Endothelial cell (in vitro differentiated cells): ENCODE measurements at places on chromosomes 13 and 19. TPM values are rescaled to one million over a fixed set of nuclear protein-coding genes. Genes with fewer than 3 reads are reported as not detected.

PLPPR3 gene
- total RNA-seq, result 17.6 TPM

ICAM3 gene
- 24.9 TPM for total RNA-seq

RHPN2 gene
- total RNA-seq, result 4.5 TPM

NTF4 gene
- total RNA-seq, result not detected

SKA3 gene
- total RNA-seq, result 7.9 TPM

OR7D2 gene
- not detected for total RNA-seq

ELAVL3 gene
- total RNA-seq, result 0.54 TPM

TEX101 gene
- total RNA-seq, result not detected

HSH2D gene
- not detected for total RNA-seq

SPRYD7 gene
- total RNA-seq, result 4.6 TPM

CLEC17A gene
- not detected for total RNA-seq

ZNF154 gene
- total RNA-seq, result 23.2 TPM

TMEM190 gene
- total RNA-seq, result not detected

KLK15 gene
- total RNA-seq, result not detected

NCAN gene
- 0.05 TPM for total RNA-seq

CNFN gene
- total RNA-seq, result 4.1 TPM

MED4 gene
- 49.1 TPM for total RNA-seq

PODNL1 gene
- not detected for total RNA-seq
